ENCODE measurements at places on chromosomes 4 and X.

GRCh38 chr4:112735474-112735951 lies 98.6 kb downstream of the LARP7 start:
- DNase-seq, result no peak
- no peaks in the 10 kb centered on the region for H3K36me3 ChIP-seq
- H3K27ac ChIP-seq, result no peak overlapping the region
- no peaks in the 10 kb centered on the region for H3K4me1 ChIP-seq
- H3K27me3 ChIP-seq, result no peaks in the 10 kb centered on the region

- no peak for DNase-seq
- no peak overlapping the region for H3K4me3 ChIP-seq
- no peaks in the 10 kb centered on the region for H3K27me3 ChIP-seq
- peaks cover 13% of the 10 kb centered on the region for H3K4me1 ChIP-seq
- no peak overlapping the region for H3K27ac ChIP-seq
- peaks cover 14% of the 10 kb centered on the region for H3K36me3 ChIP-seq
Measured at GRCh38 chrX:46662188-46662958, 88.8 kb downstream of the CHST7 start.

DNA sequence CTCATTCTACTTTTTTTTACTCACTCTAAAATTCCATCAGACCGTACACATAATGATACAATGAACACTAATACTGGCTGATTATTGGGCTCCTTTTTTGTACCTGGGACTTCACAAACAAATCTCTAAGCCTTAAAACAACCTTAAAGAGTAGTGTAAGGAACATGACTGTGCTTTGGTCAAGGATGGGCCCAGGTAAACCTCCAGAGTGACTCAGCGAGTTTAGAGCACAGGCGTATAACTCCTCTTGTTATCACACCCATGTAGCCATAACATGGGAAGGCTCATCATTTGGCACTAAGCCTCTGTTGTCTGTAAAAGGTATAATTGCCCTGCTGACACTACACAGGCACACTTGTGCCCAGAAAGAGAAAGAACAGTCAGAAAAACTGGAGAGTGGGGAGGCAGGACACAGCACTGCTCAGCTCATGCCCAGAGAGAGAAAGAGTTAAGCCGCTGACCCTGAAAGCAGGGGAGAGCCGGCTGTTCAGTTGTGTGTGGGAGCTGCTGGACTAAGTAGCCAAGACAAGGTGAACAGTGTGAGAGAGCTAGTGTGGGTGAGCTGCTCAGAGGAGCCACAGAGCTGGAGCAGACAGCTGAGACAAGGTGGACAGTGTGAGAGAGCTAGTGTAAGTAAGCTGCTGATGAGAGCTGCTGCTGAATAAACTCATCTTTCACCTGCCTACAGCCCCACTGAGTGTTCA lies 319.6 kb upstream of the BMP3 start:
- H3K27me3 ChIP-seq, result no peaks in the 10 kb centered on the region
- H3K36me3 ChIP-seq, result no peaks in the 10 kb centered on the region
- H3K27ac ChIP-seq, result peak overlapping the region; percentile 66
- peaks cover 22% of the 10 kb centered on the region for H3K4me1 ChIP-seq
- no peak overlapping the region for H3K4me3 ChIP-seq

DNA sequence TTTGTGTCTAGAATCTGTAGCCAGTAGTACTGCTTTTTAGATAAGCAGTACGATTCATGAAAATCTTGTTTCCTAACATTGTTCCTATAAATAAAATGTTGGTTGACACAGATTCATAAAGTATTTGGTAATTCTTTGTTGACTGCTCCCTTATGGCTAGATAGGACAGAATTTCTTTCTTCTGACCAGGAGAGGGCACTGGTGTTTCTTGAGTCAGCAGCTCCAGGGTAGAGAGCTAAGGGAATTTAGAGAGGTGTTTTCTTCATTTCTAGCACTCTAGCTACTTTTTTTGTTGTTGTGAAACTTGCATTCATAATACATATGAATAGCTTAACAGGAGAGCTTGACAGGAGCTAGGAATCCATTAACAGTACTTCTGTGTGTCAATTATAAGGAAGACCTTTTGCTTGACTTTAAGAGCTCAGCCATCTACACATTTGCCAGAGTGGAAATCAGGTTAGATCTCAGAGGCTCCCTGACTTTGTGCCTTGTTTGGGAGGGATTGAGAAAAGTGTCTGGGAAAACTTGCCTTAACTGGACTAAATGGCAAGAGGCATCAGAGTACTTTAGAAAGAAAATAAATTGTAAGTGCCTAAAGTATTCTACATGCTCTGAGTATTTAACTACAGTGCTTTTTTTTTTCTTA lies 756.1 kb downstream of the SH3BGRL start:
- H3K4me1 ChIP-seq, result no peaks in the 10 kb centered on the region
- peak; percentile 23 for DNase-seq
- H3K36me3 ChIP-seq, result no peaks in the 10 kb centered on the region
- no peak overlapping the region for H3K27ac ChIP-seq

DNA sequence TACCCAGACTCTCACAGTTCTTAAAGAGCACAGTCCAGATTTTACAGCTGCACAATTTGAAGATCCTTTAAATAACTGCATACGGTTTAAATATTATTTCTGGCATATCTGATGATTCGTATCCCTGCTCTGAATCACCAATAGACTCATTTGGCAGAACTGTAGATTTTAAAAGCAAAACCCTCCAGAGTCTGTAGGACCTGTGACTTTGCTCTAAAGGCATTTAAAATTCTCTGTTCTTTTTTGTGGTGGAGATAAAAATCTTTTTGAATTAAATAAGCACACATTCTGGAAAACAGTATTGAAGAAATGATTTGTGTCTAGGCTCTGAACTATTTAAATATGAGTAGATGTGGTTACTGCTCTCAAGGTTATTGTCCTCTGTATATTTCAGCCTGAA lies 246.2 kb upstream of the PITX2 start:
- peak overlapping the region; percentile 72 for H3K27ac ChIP-seq
- peak overlapping the region; percentile 45 for H3K4me3 ChIP-seq
- DNase-seq, result no peak

DNA sequence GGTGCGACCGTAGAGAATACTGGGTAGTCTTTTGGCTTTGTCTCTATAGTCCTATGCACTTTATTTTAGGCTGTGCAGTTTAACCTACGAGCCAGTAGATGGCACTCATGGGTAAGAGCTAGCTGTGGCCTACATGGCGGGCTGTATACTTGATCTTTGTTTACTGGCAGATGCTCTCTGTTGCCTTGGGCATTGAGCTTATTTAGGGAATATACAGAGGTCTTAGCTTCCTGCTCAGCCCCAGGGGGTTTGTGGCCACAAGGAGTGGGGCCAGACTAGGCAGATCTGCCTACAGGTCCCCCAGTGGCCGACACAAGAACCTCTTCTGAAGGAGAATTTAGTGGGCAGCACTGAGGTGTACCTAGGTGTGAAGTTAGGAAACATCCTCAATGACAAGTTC lies 227.6 kb upstream of the HDX start:
- H3K4me3 ChIP-seq, result no peak overlapping the region
- no peak overlapping the region for H3K27ac ChIP-seq
- no peaks in the 10 kb centered on the region for H3K27me3 ChIP-seq

DNA sequence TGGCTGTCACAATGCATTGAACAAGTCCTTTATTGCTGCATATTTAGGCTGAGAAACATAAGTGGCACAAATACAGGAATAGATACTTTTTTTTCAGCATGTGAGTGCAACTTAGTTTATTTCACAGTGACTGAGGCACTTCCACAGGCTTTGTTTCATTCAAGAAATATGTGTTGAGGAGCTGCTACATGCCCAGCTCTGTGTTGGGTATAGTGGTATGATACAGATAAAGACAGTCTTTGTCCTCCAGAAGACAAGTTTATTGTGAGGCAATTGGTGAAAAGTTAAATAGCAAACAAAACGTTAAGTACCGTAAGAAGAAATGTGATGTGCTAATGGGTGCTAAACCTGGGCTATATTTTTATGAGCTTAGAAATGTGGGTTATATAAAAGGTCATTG lies 186.4 kb downstream of the SPRY1 start:
- no peak overlapping the region for H3K27ac ChIP-seq
- no peak overlapping the region for H3K4me3 ChIP-seq
- no peaks in the 10 kb centered on the region for H3K27me3 ChIP-seq
- peaks cover 8% of the 10 kb centered on the region for H3K36me3 ChIP-seq
- H3K4me1 ChIP-seq, result peaks cover 2% of the 10 kb centered on the region
- no peak for DNase-seq

DNA sequence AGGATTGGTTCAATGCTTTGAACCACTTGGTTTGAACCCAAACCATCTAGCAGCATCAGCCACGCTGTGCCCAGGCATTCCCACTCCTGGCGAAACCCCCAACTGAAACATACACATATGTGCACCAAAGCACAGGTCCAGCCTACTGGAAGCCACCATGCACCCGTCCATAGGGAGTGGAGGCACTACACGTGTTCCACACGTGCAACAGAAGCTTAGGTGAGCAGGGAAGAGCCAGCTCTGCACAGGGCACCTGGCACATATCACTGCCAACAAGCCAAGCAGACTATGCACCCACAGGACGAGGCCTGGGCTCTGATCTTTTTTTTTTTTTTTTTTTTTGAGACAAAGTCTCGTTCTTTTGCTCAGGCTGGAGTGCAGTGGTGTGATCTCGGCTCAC lies 66.3 kb upstream of the GPR78 start:
- H3K27ac ChIP-seq, result no peak overlapping the region
- DNase-seq, result no peak
- no peaks in the 10 kb centered on the region for H3K27me3 ChIP-seq
- no peak overlapping the region for H3K4me3 ChIP-seq

DNA sequence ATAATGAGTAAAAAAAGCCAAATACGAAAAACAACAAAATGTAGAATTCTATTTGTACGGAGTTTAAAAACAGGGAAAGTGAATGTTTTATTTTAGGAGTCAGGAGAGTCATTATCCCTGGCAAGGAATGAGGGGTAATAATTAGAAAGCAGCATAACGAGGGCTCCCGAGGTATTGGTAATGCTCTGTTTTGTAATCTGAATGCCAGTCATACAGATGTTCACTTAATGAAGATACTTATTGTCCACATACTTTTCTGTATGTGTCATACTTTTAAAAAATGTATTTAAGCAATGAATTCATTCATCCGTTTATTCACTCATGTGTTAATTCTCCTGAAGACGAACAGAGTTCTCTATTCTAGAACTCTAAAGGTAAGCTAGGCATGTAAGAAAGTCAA lies 87.8 kb upstream of the BMP2K start:
- H3K4me3 ChIP-seq, result no peak overlapping the region
- H3K27ac ChIP-seq, result no peak overlapping the region
- DNase-seq, result no peak

GRCh38 chr4:25811374-25811690 lies 51.5 kb downstream of the SEL1L3 start:
- no peak overlapping the region for H3K27ac ChIP-seq
- H3K4me3 ChIP-seq, result no peak overlapping the region
- peaks cover 42% of the 10 kb centered on the region for H3K36me3 ChIP-seq
- DNase-seq, result no peak

GRCh38 chr4:145792429-145792828 lies 112.5 kb downstream of the C4orf51 start:
- H3K27ac ChIP-seq, result no peak overlapping the region
- H3K36me3 ChIP-seq, result peaks cover 3% of the 10 kb centered on the region
- H3K4me3 ChIP-seq, result no peak overlapping the region
- no peak for DNase-seq

GRCh38 chrX:69029771-69030170 lies 135.5 kb downstream of the PJA1 start:
- no peak overlapping the region for H3K4me3 ChIP-seq
- H3K36me3 ChIP-seq, result no peaks in the 10 kb centered on the region
- peaks cover 16% of the 10 kb centered on the region for H3K4me1 ChIP-seq
- no peak for DNase-seq
- peaks cover 1% of the 10 kb centered on the region for H3K27me3 ChIP-seq

DNA sequence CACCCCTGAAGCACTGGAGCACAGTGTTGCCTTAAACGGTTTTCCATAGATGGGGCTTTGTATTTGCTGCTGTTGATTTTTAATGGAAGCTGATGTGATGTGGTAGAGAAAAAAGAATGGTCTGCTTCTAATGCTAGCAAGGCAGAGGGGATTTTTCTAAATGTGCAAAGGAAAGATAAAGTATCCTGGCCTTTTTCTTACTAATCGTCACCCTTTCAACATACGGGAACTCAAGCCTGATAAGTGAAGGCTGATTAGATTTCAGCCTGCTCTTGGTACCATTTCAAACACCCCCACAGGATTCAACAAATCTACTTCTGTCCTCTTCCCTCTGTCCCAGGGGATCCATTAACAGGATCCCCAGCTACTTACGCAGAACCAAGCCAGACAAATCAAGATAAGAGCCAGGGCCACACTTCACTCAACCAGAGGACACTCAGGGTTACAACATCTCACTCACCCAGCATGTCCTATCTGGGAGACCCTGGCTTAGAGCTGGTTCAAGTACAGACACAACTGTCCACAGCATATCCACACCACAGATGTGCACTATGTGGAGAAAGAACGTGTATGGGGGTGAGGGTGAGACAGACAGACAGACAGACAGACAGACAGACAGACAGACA lies 180.0 kb downstream of the SH3KBP1 start:
- no peak for DNase-seq
- H3K4me1 ChIP-seq, result no peaks in the 10 kb centered on the region

DNA sequence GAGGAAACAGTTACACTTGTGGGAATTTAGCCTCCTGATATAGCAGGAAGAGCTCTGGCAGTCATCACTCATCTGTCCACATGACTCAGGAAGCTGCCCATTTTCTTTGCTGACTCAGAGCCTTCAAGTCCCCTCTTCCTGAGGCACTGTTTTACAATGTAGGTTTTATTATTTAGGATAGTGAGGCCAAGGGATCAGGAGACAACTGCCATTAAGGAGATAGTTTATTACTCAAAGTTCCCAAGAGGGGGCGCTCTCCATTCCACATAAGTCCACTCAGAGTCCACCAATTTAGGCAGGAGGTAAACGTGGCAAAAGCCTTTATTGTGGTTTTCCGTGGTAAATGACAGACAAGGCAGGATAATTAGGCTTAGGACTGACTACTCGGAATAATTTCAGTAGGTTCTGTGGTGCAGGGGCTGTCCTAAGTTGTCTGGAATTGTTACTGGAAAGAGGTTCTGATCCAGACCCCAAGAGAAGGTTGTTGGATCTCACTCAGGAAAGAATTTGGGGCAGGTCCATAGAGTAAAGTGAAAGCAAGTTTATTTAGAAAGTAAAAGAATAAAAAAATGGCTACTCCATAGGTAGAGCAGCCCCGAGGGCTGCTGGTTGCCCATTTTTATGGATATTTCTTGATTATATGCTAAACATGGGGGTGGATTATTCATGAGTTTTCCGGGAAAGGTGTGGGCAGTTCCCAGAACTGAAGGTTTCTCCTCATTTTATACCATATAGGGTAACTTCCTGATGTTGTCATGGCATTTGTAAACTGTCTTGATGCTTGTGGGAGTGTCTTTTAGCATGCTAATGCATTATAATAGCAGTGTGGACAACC lies 96.0 kb upstream of the RAB40AL start:
- no peaks in the 10 kb centered on the region for H3K27me3 ChIP-seq
- no peak overlapping the region for H3K27ac ChIP-seq
- no peaks in the 10 kb centered on the region for H3K36me3 ChIP-seq
- H3K4me3 ChIP-seq, result no peak overlapping the region
- H3K4me1 ChIP-seq, result no peaks in the 10 kb centered on the region

DNA sequence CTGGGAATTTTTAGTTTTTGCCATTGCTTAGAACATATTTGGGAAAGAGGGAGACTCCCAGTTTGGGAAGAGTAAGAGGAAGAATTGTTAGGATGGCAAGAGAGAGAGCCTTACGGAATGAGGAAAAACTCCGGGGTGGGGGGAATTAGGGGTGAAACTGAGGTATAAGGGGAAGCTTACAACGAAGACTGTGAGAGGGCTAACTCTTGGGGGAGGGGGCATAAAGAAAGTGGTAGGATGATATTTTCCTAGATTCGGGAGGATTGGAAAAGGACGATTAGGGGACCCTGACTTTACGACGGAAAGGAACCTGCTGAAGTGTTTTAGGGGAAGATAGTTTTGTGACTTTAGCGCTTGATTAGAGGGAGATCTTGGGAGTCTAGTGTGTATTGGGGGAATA lies 86.2 kb upstream of the HPRT1 start:
- H3K27me3 ChIP-seq, result no peaks in the 10 kb centered on the region
- no peak for DNase-seq
- H3K27ac ChIP-seq, result peak overlapping the region; percentile 86
- peak overlapping the region; percentile 96 for H3K4me3 ChIP-seq

Data from Calu3 (cell line).